ENCODE measurements at places on chromosomes 4 and X.

GRCh38 chr4:110275871-110276270 lies 77.5 kb upstream of the ELOVL6 start:
- no peak for DNase-seq

- no peak for DNase-seq
Observed at GRCh38 chrX:109783701-109784079, 50.6 kb upstream of the ACSL4 start.

GRCh38 chr4:6221851-6222760 lies 21.8 kb upstream of the JAKMIP1 start:
- DNase-seq, result peak; percentile 43

DNA sequence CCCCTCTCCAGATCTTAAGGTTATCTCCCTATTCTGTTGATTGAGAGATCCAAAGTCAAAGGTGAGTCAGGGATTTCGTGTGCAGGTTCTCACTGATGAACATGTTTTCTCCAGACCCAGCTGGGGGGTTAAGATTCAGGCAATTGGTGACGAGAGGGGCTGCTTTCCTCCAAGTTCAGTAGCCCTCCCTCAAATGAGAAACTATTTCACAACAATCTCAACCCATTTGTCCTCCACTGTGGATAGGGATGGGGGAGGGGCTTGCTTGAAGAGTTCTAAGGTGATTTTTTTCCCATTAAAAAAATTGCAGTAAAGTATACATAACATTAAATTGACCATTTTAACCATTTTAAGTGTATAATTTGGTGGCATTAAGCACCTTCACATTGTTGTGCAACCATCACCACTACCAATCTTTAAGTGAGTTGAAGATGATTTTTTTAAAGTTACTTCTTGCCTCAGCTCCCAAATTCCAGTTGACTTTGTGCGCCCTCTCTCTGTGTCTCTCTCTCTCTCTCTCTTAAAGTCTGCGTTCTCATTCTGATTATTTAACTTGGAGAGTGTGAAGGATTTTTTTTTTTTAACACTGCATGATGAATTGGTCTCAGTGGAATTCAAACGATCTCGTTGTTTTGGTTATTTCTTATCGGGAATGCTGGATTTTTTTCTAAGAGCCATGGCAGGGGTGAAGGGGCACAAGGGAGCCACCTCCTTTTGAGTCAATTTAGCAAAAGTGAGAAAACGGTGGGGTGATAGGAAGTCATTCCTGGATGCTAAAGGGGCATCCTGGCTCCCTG lies 175.9 kb downstream of the SHROOM3 start:
- no peak for DNase-seq

GRCh38 chr4:182494103-182494502 lies 250.9 kb downstream of the TENM3 start:
- no peak for DNase-seq

- DNase-seq, result no peak
Observed at GRCh38 chr4:132530861-132531260, 618.2 kb upstream of the PCDH10 start.

DNA sequence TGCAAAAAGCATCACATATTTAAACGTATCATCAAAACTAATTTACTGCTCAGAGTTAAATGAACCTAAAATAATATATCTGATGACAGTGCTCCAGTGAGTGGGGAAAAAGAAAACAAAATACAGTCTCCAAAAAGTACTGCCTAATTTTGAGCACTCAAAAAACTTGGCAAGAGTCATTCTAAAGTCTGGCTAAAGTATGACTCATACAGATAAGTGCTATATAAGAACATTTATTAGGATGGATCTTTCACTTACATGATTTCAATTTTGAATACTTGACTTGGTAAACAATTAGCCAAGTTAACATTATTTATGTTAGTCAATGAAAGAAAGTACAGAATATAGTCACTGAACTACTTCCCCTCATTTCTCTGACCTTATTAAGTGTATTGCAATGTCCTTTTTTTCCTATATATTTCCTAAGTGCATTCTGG lies 27.2 kb downstream of the FBXO8 start:
- no peak for DNase-seq

- no peak for DNase-seq
Observed at GRCh38 chrX:31323658-31324057, 251.8 kb upstream of the FTHL17 start.

- peak; percentile 21 for DNase-seq
Observed at GRCh38 chr4:123444290-123444731, 47.7 kb downstream of the SPRY1 start.

GRCh38 chr4:77007358-77008230 lies 58.0 kb downstream of the SEPTIN11 start:
- DNase-seq, result peak; percentile 50

GRCh38 chrX:32421266-32421665 lies 790.1 kb downstream of the DMD start:
- no peak for DNase-seq

DNA sequence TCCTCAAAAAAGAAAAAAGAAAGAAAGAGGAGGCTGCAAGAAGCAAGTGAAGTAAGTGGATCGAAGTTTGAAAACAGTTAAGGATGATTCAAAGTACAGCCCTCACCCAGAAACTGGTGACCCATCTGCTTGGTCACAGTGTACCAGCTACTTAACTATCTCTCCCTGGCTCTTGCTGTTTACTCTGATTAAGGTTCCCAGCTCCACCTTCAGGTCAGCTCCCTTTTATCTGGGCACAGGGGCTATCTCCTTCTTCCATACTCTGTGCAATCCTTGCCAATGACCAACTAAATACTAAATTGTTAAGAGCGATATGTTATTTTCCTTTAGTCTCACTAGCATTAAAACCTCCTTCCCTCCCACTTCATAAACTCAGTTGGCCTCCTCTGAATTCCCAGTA lies 81.5 kb upstream of the SMIM10 start:
- no peak for DNase-seq

GRCh38 chr4:181647396-181648147 lies 595.6 kb upstream of the TENM3 start:
- DNase-seq, result no peak

DNA sequence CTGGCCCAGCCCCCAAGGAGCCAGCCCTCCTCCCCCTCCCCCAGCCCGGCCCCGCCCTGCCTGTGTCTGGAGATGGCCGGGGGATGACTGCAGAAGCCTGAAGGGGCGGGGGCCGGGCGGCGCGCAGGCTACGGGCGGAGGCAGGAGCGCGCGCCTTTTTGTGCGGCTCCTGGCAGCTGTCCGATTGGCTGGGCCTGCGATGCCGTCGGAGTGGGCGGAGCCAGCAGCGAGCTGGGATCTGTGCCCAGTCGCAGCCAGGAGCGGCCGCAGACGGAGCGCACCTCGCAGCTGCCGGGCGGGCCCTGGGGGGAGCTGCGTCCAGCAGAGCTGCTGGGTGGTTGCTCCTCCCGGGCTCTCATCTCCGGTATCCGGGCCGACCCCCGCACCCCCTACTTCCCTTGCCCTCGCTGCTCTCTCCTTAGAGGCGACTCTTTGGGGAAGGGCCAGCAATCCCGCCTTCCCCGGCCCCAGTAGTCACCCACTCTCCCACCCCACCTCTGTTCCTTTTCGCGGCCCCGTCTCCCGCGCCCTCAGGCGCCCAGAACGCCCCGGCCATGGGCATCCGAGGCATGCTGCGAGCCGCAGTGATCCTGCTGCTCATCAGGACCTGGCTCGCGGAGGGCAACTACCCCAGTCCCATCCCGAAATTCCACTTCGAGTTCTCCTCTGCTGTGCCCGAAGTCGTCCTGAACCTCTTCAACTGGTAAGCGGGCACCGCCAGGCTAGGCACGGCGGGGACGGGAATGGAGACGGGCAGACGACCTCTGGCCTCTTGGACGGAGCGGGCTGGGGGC lies at the start of gene GABRQ:
GABRQ (plus strand) TSS at position 247 of the 794 bp plus-strand sequence; CDS start at position 555, 308 bp downstream.
- DNase-seq, result no peak

DNA sequence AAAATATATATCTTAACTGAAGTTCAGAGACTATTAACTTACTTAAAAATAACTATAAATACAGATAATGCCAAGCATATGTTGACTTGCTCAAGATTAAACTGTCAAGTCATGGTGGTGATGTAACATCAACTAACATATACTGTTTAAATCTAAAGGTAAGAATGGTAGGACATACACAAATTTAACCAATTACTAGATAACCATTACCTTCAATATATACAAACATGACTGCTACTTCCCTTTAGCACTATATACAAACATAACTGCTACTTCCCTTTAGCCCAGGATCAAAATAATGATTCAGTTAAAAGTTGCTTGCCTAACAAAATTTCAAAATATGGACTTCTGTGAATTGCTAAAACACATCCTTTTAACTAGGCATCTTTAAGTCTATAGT lies 14.9 kb downstream of the HNRNPD start:
- DNase-seq, result no peak

DNA sequence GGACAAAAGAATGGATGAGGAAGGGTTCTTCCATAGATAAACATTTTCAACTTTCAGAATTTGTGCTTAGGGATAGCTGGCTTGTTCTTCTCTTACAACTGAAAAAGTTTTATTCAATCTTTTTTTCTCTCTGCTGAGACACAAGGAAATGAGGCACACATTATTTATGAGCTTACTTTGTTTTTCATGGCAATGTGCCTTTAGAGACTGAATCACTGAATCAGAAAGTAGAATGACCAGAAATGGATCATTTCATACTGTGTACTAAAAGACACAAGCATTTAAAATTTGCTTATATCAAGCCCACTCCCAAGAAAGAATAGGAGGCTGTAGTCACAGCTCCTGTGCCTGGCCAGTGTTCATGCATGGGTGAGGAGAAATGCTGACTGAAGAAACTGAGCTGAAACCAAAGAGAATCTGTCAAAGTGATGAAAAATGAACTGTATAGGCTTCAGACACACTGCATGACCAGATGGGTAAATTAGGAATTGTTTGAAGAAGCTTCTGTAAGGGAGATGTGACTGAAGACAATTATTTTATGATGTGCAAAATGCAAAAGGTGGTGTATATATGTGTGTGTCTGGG lies 413.8 kb downstream of the RAPGEF2 start:
- DNase-seq, result no peak

GRCh38 chr4:158856852-158857251 lies 88.0 kb downstream of the FNIP2 start:
- peak; percentile 49 for DNase-seq

GRCh38 chrX:8967461-8967860 lies 66.5 kb downstream of the FAM9B start:
- no peak for DNase-seq

DNA sequence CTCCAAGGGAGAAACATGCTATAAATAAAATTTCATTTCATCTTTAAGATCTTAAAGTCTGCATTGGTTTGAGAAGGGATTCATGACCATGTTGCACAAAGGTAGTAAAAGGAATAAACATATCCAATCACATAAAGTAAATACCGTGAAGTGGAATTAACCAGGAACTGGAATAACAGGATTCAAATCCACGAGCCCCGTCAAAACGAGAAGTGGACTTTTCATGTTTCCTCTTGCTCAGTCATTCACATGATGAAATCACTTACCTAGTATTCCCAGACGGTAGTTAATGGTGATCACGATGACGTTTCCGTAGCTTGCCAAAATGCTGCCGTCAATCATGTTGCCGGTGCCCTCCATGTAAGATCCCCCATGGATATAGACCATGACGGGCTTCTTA lies 199.7 kb downstream of the NLGN4X start:
- DNase-seq, result no peak

- DNase-seq, result no peak
Observed at GRCh38 chr4:76301068-76301774, 5.3 kb upstream of the STBD1 start.

GRCh38 chrX:9355739-9356138 lies 109.1 kb upstream of the TBL1X start:
- DNase-seq, result peak; percentile 56

- DNase-seq, result no peak
Observed at GRCh38 chr4:89109841-89110540, 1.3 kb upstream of the TIGD2 start.

- DNase-seq, result no peak
Observed at GRCh38 chrX:98607739-98608138, 1724.0 kb downstream of the RPA4 start.

GRCh38 chrX:139882299-139882698 lies 50.6 kb downstream of the ATP11C start:
- DNase-seq, result no peak
